Stimulated activated CD8-positive, alpha-beta memory T cell treated with anti-CD3 and anti-CD28 coated beads, Interleukin-4, amount 100 ng/mL, for 1 hour (primary cell): ENCODE measurements at places on chromosomes 2 and 18.
A peak's percentile ranks its signal among the peaks of the same experiment; 100 is the strongest.

GRCh38 chr2:239197146-239197545 is 203.7 kb downstream of the HDAC4 start:
- DNase-seq: no peak

- no peak for DNase-seq
These were observed 111.5 kb upstream of the SH3BP4 start for GRCh38 chr2:234840336-234840735.

DNA sequence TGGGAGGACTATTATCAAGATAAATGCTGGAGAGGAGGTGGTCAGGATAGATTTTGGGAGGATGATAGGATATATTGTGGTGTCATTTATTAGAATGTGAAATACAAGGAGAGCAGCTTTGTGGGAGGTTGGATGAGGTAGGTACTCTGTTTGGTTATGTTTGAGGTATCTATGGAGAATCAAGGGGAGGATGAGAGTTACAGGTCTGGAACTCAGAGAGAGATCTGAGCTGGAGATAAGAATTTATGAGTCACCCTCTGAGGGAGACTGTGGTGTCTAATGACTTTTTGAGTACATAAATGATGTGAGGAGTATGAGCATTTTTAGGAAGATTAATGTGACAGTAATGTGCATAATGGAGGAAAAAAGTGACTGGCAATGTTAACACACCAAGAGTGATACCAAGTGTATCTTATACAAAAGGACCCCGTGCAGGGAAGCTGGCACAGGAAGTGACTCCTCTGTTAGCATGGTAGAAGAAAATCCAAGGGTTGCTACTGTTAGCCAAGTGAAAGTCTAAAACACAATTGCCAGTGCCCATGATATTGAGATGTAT is 48.2 kb downstream of the CRIM1 start:
- no peak for DNase-seq

- no peak for DNase-seq
These were observed 74.9 kb downstream of the ACKR3 start for GRCh38 chr2:236644502-236644911.

- DNase-seq: no peak
These were observed 42.8 kb downstream of the METTL8 start for GRCh38 chr2:171390941-171391516.

- no peak for DNase-seq
These were observed 57.7 kb downstream of the ARHGEF4 start for GRCh38 chr2:130894326-130894942.

- DNase-seq: no peak
These were observed 7.8 kb upstream of the ARMC9 start for GRCh38 chr2:231190531-231191197.

DNA sequence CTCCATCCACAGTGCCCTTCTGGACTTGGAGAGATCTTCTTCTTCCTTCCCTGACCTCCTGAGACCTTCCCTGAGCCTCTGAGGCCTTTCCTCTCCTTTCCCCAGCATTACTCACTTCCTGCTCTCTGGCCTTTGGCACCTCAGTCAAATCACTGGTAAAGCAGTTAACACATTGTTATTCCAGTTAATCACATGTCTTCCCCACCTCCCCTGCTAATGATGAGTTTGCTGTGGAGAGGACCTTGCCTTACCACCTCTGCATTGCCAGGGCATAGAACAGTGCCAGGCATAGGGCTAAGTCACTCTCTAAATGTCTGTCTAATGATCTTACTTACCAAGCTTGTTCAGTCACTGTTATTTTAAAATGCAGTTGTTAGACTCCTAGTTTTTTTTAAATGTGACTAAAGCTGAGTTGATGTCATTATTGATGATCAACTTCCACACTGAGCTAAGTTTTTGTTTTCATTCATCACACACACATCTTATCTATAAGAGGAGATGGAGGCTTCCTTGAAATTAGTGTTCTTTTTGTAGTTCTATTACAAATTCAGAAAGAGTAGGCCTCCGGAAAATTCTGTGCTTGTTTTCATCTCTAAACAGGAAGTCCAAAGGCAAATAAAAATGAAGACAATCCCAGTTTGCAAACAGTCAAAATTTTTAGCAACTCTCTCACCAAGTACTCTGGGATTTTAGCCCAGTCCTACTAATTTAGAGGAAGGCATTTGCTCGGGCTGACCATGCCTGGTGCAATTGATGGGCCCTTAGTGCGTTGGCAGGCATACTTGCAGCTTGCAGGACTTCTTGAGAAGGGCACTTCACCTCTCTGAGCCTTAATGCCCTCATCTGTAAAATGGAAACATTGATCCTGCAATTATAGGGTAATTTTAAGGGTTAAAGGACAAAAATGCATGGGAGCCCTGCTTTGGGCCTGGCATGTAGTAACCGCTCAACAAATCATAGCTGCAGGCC is 113.7 kb upstream of the SPRED2 start:
- no peak for DNase-seq

- no peak for DNase-seq
These were observed 144.5 kb downstream of the ACKR3 start for GRCh38 chr2:236714080-236714479.

DNA sequence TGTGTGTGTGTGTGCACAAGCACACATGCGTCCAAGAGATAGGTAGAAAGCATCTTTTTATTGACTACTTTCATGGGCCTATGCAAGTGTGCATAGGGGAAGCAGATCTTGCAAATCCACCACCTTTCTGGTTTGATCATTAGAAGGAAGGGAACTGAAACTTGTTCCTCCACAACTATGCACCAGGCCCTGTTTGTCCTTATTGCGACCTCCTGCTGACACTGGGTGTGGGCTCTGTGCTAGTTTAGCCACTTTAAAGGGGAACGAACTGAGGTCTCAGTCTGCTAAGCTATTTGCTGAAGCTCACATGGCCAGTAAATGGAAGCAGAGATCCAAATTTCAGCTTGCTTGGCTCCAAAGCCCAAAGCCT is 32.1 kb upstream of the INSIG2 start:
- no peak for DNase-seq

DNA sequence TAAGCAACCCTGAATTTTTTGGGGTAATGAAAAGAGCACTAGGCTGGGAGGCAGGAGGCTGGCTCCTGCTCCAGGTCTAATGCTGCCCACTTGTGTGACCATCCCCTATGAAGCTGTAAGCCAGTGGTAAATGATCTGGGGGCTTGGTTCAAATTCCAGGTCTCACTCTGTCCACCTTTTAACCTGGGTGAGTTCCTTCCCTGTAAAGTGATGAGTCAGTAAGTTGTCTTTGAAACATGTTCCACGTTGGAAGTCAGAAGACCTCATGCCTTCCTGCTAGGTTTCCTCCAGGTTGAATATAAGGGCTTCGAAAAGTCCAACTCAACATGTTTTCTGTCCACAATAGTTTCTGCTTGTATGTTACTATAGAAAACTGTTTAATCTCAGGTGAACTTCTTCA is 160.9 kb upstream of the MYT1L start:
- DNase-seq: no peak

- DNase-seq: no peak
These were observed 47.7 kb upstream of the NFATC1 start for GRCh38 chr18:79348066-79348465.

DNA sequence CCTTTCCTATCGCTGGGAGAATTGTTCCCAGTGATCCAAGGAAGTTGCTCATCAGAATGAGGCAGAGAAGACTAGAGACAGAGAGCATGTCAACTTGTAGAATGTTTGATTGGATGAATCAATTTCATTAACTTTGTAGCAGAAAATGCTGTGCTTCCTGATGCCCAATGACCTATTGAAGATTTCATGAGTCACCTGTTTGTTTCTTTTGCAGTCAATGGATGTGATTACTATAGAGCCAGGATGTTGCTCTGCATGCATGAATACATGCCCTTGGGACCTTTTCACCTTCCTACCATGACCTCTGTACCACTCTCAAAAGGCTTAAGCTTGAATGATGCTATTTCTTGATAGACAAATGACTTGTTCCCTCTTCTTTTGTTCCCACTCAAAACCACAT is 23.3 kb downstream of the SCG2 start:
- no peak for DNase-seq

DNA sequence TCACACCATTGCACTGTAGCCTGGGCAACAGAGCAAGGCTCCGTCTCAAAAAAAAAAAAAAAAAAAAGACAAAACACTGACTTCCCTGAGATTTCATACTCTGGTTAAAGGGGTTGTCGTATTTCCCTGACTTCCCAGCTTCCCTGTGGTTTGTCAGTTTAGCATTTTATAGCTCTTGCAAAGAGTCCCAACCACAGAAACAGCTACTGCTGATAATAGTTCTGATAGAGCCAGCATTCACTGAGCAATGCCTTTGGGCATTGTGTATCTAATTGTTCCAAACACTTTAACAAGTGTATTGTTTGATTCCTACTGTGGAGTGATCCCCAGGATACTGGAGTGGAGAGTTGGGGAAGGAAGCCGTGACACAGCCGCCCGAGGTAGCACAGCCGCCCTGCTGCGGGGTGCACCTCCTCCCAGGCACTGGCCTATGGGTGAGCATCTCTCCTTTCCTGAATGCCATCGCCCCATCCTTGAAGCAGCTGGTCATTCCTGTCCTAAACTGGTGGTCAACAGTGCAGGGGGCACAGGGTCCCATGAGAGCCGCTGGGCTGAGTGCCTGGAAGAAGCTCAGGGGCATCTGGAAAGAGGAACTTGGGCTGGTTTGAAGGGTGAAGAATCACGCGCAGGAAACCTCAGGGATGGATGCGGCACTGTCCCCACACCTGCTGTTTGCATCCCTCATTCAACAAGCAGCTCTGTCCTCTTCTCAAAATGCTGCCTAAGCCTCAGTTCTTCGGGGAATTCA is 81.0 kb upstream of the TMEM18 start:
- no peak for DNase-seq

GRCh38 chr18:53625997-53626599 is 598.4 kb downstream of the MBD2 start:
- DNase-seq: no peak

DNA sequence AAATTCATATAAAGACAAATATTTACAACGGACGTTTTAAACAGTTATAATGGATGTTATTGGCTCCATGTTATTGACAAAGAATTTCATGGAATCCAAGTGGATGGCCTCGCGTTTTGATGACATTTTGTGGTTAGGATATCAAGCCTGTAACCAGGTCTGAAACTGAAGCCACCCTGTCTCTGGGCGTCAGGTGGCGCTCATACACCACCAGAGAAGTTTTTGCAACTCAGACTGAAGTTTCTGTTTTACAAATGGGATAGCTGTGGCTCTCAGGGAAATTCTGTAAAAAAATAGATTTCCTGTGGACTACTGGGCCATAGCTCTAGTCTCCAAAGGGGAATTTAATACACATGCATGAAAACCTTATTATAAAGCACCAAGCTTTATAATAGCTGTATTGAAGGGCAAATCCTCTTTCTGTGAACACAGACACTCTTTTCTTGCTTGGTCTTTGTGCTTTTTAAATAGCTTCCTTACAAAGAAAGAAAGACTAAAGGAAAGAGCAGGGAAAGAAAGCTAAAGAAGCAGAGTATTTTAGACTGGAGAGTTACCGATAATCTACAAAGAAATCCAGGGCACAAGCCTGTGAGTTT is 86.7 kb downstream of the C18orf54 start:
- no peak for DNase-seq

DNA sequence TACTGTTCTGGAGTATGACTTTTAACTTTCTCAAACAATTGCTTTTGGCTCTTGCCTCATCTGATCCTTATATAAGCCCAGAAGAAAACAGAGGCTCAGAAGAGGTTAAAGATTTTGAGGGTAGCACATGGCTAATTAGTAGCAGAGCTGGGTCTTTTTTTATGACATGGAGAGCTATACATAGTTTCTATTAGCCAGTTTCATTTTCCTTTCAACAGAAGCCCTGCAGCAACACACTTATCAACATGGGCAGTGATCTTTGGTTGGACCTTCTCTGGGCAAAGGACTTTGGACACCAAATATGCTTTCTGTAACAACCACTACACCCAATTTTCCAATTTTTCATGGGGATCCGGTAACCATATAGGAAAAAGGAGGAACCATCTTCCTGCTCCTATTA is 64.9 kb downstream of the NCKAP5 start:
- no peak for DNase-seq

DNA sequence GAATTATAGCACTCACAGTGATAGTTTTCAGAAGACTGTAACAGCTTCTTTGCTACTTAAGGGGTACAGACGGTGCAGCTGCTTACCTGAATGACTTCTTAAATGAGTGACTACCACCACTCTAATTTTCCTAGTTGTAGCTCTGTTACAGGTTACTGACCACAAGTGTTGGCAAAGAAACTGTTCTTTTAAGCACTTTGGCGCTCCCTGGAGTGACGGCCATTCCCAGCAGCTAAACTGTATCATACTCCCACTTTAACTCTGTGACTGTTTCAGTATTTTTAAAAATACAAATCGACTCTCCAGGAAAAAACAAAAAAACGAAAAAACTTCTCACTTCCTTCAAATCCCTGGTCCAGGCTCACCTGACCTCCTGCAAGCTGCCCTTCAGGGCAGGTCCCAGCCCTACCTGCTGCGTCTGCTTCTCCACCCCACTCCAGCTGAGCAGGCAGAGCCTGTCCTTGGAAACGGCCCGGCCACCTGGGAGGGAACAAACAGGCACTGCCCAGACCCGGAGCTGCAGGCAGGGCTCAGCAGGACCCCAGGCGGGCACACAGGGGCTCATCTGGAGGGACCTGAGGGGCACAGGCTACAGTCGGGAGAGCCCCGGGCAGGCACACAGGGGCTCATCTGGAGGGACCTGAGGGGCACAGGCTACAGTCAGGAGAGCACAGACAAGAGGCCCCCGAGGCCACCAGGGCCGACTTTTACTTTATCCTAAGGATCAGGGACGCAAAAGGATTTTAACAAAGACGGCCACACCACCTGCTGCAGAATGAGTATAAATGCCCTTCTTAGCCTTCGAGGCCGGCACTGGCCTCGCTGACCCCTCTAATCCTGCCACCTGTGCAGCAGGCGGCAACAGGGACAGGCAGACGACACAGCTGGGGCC is 24.5 kb downstream of the SLC66A2 start:
- no peak for DNase-seq

- no peak for DNase-seq
These were observed 3.8 kb downstream of the TCF4 start for GRCh38 chr18:55584201-55584600.

GRCh38 chr18:658001-658946 is 821 bp downstream of the TYMS start:
- peak; percentile 29 for DNase-seq

GRCh38 chr2:216880509-216881184 is 20.8 kb upstream of the TNP1 start:
- no peak for DNase-seq

DNA sequence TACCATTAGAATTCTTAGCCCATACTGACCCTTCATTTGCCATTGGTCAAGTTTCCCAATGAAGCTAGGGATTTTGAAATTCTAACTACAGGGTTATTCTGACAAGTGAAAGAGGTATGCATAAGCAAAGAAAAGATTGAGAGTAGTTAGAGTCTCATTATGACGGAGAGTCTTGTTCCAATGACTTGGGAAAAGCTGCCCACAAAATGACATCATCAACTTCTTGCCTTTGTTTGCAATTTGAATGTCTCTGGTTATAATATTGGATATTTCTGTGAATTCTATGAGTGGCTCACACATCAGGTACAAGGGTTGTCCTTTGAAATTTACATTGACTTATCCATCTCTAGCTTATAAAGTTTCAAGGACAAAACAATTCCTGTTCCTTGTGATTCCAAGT is 772.2 kb downstream of the TRIB2 start:
- DNase-seq: no peak

DNA sequence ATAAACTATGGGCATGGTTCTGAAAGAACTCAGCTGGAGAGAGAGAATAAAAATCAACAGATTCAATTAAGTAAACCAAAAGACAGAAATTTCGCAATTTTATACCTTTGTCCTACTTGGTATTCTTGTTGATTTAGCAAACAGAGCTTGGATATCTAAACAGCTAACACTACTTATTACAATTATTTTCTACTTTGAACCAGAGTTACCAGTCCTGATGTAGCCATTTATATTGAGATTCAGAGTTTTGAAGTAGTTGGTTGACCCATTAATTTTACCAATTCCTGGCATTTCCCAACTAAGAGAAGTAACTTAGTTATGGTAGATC is 48.9 kb downstream of the ASXL2 start:
- DNase-seq: no peak
